Effector CD4-positive, alpha-beta T cell (primary cell): ENCODE measurements at places on chromosomes 3 and 15.

GRCh38 chr3:48564022-48564421, 441 bp upstream of the UCN2 start:
- no peak for DNase-seq

- no peak for DNase-seq
Observed at GRCh38 chr3:188700501-188700900, 471.3 kb upstream of the TPRG1 start.

GRCh38 chr15:95019907-95020306, 788.5 kb downstream of the MCTP2 start:
- no peak for DNase-seq

GRCh38 chr3:186255703-186256331, 106.2 kb downstream of the DGKG start:
- DNase-seq: no peak

GRCh38 chr3:21620511-21621155, 130.4 kb downstream of the ZNF385D start:
- DNase-seq: no peak

DNA sequence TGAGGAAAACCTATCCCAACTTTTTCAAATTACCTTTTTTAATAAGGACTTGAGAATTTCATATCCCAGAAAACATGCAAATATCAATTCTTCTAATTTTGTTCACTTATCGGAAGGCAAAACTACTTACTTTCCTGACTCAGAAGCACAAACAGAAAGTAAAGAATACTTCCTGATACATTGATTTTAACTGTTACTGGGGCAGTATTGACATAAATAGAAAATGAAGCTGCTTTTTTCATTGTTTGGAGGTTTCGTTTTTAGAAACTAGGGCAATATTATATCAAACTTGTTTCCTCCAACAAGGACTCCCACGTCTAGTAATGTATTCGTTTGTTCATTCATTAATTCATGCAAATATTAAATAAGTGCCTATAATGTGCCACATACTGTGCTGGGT, 19.1 kb downstream of the PAQR9 start:
- no peak for DNase-seq
